ENCODE measurements at places on chromosomes 11 and 22.

DNA sequence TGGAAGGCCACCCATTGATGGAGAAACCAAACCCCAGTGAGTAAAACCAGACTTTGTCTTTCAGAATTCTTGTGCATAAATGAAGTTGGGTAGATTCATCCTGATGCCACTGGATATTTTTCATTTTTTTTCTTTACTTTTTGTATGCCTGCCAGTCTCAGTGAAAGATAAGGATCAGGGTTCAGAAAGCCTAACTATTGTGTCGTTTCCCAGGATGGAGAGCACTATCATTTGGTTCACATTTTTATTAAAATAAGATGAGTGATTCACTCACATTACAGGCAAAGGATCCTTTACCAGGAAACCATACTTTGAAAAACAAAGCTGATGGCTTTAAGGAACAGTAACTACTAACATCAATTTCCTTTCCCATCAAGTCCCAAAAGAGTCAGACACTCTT is 52.0 kb downstream of the ARFGAP2 start:
- no peak for DNase-seq

DNA sequence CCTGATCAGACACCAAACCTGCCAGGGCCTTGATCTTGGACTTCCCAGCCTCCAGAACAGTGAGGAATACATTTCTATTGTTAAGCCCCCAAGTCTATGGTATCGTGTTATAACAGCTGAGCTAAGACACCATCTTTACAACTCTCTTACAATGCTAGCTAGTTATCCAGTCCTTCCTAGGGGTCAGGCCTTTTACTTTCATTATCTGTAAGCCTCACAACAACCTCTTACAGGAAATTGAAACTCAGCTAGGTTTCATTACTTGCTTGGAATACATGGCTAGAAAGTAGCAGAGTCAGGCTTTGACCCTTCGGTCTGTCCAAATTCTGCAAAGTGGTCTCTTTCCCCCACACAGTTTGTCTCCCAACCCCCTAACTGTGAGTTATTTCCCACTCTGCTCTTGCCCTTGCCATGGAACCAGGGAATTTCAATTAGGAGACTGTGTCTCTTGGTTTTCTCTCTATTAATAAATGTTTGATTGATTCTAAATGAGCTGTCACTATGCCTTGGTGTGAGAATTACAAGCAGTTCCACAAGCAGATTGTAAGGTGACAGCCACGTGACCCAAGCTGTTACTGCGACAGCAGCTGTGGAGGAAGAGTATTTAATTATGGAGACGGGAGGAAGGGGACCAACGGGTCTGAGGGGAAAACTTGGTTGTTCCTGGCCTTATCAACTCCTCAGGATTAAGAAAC is 38.4 kb upstream of the CLMP start:
- DNase-seq, result no peak

DNA sequence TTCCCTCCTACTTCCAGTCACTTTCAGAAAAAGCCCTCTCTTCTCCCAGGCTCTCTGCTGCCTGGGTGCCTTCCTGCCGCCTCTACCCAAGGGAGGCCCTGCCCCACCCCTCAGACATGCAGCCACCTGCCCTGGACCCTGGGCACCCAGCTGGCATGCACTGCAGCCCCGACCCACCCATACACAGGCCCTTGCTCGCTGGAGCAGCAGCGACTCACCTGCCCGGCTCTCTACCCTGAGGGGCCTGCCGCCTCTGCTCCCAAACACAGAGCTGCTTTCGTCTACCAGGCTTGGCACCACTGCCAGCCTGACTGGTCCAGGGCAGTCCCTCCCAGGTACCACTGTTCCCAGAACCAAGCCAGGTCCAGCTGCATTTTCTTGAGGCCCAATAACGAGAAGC is 1.2 kb upstream of the TSSK2 start:
- DNase-seq, result no peak

- peak; percentile 61 for DNase-seq
Observed at GRCh38 chr11:122523846-122524805, 131.4 kb upstream of the UBASH3B start.

GRCh38 chr22:31490496-31490925 is 869 bp upstream of the EIF4ENIF1 start:
- DNase-seq, result peak; percentile 50

GRCh38 chr22:43171019-43171491 is 15.9 kb downstream of the TTLL12 start:
- no peak for DNase-seq

DNA sequence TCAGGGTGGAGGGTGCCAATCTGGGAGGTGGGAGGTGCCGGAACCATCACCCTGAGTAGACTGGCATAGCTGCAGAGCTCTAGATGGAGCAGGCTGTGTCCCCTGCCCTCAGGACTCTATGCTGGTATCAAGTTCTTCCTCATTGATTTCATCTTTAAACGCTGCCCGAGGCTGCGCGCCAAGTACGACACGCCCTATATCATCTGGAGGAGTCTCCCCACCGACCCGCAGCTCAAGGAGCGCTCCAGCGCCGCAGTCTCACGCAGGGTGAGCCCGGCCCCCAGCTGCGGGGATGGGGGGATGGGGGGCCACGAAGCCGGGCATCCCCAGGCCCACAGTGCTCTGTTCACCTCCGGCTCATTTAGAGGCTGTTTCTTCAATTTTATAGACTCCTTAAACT is 52.5 kb downstream of the GRAMD4 start:
- DNase-seq, result no peak
